Esophagus muscularis mucosa (tissue), 4 donors: ENCODE measurements at places on chromosomes 12 and 14. TPM values are rescaled to one million over a fixed set of nuclear protein-coding genes. Genes with fewer than 3 reads are reported as not detected.

Gene MYO1H
- total RNA-seq = not detected

Gene DDN
- 0.11 TPM for total RNA-seq

Gene AQP5
- total RNA-seq = not detected

Gene BIN2
- total RNA-seq = 3.7 TPM

Gene RASSF9
- total RNA-seq = 1.2 TPM

Gene NOVA1
- 13.2 TPM for total RNA-seq

Gene PRICKLE1
- total RNA-seq = 12.5 TPM

Gene TMEM233
- 0.17 TPM for total RNA-seq

Gene SIX4
- total RNA-seq = 1.7 TPM

Gene LALBA
- not detected for total RNA-seq

Gene C12orf56
- 0.11 TPM for total RNA-seq

Gene SIRT4
- total RNA-seq = 0.66 TPM

Gene CPNE8
- 12.8 TPM for total RNA-seq

Gene C1QL4
- total RNA-seq = not detected

Gene FGF23
- total RNA-seq = not detected

Gene CPNE6
- total RNA-seq = 0.26 TPM

Gene ADAMTS20
- not detected for total RNA-seq

Gene KRT80
- total RNA-seq = not detected

Gene TMPRSS12
- total RNA-seq = not detected

Gene LHX5
- not detected for total RNA-seq

Gene KRT73
- not detected for total RNA-seq

Gene TESPA1
- total RNA-seq = 1.1 TPM

Gene C12orf50
- total RNA-seq = not detected

Gene DPPA3
- total RNA-seq = not detected

Gene DAD1
- total RNA-seq = 118 TPM

Gene MYF5
- not detected for total RNA-seq

Gene NOS1
- 1.7 TPM for total RNA-seq

Gene ZDHHC22
- not detected for total RNA-seq

Gene KIF26A
- total RNA-seq = 6.4 TPM

Gene TAS2R7
- not detected for total RNA-seq
